ENCODE measurements at places on chromosomes 5 and 9. TPM values are rescaled to one million over a fixed set of nuclear protein-coding genes. Genes with fewer than 3 reads are reported as not detected.

Gene SEMA5A
- total RNA-seq, result 14.6 TPM

- no peaks in the 10 kb centered on the region for H3K27me3 ChIP-seq
- no peak overlapping the region for H3K4me3 ChIP-seq
- H3K36me3 ChIP-seq, result no peaks in the 10 kb centered on the region
Measured at GRCh38 chr9:75186767-75187380, 98.6 kb downstream of the OSTF1 start.

Gene IFNA13
- not detected for total RNA-seq

DNA sequence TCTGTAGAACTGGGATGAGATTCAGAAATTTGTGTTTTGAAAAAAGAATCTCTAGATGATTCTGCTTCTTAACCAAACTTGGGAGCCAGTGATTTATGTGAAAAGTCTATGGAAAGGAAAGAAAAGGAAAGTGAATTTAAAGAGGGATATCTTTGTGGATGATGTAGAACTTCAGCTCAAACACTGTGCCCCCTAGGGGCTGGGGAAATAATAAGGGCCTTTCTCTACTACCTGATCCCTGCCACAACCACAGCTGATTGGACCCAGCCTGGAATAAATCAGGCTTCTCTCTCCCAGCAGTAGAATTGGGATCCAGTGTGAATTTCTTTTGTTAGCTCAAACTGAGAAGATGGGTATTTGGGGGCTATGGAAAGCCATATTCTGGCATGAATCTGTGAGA lies 155.0 kb downstream of the PRELID2 start:
- no peak overlapping the region for H3K4me3 ChIP-seq
- no peak overlapping the region for H3K27ac ChIP-seq
- H3K27me3 ChIP-seq, result no peaks in the 10 kb centered on the region

DNA sequence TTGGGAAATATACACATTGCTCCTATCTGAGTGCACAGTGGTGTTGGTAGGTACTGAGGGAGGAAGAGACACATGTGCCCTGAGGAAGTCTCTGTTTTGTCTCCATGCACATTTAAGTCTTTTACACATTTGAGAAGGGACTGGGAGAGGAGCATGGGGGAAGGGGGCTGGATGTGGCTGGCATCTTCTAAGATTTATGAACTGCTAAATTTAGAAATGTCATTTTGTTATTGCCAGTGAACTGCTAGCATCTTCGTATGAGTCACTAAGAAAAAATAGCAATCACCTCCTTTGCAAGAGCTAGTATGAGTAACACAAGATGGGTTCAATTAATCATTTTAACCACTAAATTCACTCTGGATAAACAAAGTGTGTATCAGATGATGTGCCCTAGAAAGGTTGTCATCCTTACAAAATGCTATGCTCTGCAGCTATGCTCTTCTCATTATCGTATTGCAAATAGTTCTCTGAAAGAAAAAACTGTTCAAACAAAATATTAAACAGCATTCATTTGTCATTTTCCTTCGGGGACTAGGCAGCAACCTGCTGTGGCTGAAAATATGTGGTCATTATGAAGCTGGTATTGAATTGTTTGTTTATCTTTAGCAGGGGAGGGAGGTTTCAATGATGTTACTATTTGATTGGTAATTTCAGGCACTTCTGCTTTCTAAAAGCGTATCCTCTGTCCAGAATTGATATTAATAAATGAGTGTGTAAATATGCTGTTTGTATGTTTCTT lies 236.5 kb downstream of the DMRTA1 start:
- H3K27me3 ChIP-seq, result no peaks in the 10 kb centered on the region
- no peak overlapping the region for H3K4me3 ChIP-seq
- no peak for DNase-seq
- H3K36me3 ChIP-seq, result no peaks in the 10 kb centered on the region

- no peak for DNase-seq
- H3K27ac ChIP-seq, result no peak overlapping the region
- no peaks in the 10 kb centered on the region for H3K4me1 ChIP-seq
- no peaks in the 10 kb centered on the region for H3K27me3 ChIP-seq
- no peak overlapping the region for H3K4me3 ChIP-seq
- H3K36me3 ChIP-seq, result no peaks in the 10 kb centered on the region
Measured at GRCh38 chr5:142578161-142578830, 107.6 kb downstream of the FGF1 start.

DNA sequence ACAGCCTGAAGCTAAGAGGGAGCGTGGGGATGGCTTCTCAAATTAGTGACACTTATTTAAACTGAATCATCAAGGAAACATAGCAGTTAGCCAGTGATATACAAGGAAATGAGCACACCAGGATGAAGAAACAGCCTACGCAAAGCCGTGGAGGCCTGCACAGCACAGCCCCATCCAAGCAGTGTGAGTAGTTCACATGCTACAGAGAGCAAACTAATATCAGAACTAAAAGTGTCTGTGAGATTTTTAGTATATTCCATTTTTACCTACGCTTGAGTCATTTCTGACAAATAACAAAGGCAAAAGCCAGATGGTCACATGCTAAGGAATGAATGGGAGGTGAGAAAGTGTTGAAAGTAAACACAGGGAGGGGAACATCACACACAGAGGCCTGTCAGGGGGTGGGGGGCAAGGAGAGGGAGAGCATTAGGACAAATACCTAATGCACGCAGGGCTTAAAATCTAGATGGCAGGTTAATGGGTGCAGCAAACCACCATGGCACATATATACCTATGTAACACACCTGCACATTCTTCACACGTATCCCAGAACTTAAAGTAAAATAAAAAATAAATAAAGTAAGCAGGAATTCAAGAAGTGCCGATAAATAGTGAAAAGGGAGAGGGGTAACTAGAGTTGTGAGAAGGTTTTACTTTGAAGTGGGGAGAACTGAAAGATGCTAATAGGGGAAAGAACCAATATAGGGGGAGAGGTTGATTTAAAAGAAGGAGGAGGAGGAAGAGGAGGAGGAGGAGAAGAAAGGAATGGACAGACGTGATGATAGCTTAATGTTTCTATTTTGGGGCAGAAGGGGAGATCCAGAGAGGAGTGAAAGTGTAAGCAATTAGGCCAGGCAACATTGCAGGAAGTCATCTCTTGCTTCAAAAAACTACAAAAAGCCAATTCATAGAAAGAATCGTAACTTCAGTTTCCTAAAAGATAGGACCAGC lies 100.9 kb upstream of the PTGER4 start:
- no peaks in the 10 kb centered on the region for H3K36me3 ChIP-seq
- no peak overlapping the region for H3K4me3 ChIP-seq
- H3K27ac ChIP-seq, result no peak overlapping the region
- DNase-seq, result peak; percentile 35
- no peaks in the 10 kb centered on the region for H3K27me3 ChIP-seq

DNA sequence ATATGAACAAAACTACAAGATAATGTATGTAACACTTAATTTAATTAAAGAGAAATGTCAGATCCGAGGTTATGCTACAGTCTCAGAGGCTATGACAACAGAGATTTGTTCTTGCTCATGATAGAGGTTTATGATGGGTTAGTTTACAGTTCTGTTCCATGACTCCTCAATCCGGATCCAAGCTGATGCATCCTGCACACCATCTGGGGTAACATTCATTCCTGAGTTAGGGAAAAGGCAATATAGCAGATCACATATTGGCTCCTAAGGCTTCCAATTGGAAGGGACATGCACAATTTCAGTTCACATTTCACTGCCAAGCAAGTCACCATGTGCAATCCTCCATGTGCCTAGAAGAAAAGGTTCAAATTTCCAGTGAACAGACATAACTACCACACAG lies 40.4 kb downstream of the ABLIM3 start:
- peaks cover 8% of the 10 kb centered on the region for H3K27me3 ChIP-seq
- H3K4me1 ChIP-seq, result peaks cover 5% of the 10 kb centered on the region
- H3K36me3 ChIP-seq, result no peaks in the 10 kb centered on the region
- no peak overlapping the region for H3K27ac ChIP-seq

- DNase-seq, result peak; percentile 98
- no peaks in the 10 kb centered on the region for H3K27me3 ChIP-seq
- no peaks in the 10 kb centered on the region for H3K36me3 ChIP-seq
- H3K4me1 ChIP-seq, result no peaks in the 10 kb centered on the region
- H3K27ac ChIP-seq, result no peak overlapping the region
- H3K4me3 ChIP-seq, result no peak overlapping the region
Measured at GRCh38 chr5:143536364-143536763, 132.9 kb upstream of the NR3C1 start.

Gene SH3GLB2
- 203 TPM for total RNA-seq
